Activated CD4-positive, alpha-beta T cell treated with anti-CD3 and anti-CD28 coated beads for 36 hours (primary cell): ENCODE measurements at places on chromosomes 2 and 18. TPM values are rescaled to one million over a fixed set of nuclear protein-coding genes. Genes with fewer than 3 reads are reported as not detected.

DNA sequence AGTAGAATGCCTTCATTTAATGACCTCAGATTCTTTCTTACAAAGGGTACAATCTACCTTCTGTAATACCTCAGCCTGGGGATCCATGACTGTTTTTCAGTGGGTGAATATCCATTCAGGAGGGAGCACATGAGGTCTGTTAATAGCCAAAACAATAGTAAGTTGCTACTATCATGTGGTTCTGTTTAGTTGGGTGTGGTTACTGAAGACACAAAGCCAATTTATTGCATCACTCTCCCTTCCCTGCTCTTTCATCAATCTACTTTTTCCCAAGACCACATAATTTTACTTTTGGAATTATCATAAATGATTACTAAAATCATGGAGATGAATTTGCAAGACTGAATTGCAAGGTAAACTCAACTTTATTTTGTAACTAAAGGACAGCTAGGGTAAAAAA lies 254.2 kb downstream of the GALNT13 start:
- H3K4me1 ChIP-seq, result no peaks in the 10 kb centered on the region
- DNase-seq, result no peak
- H3K27ac ChIP-seq, result no peak overlapping the region

DNA sequence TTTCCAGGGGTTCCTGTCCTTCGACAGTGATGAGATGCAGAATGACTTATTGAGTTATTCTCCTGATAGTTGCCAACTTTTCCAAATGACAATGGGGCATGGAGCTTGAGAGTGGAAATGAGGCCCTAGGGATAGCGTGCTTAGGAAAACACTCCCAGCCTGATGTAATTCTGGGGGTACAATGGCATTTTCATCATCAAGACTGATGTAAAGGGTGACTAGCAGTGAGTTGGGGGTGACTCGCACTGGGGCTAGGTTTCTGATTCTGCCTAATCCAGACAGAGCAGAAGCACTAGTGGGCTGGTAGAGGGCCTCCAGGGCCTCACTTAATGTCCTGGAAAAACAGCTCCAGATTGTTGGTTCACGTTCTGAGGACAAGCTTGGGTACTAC lies 34.0 kb upstream of the IL37 start:
- H3K4me1 ChIP-seq, result peaks cover 14% of the 10 kb centered on the region
- no peaks in the 10 kb centered on the region for H3K36me3 ChIP-seq
- no peak for DNase-seq
- no peak overlapping the region for H3K4me3 ChIP-seq

- no peak overlapping the region for H3K4me3 ChIP-seq
- no peak overlapping the region for H3K27ac ChIP-seq
- no peaks in the 10 kb centered on the region for H3K27me3 ChIP-seq
- DNase-seq, result no peak
- no peaks in the 10 kb centered on the region for H3K4me1 ChIP-seq
Observed at GRCh38 chr2:10170256-10170655, 47.7 kb downstream of the RRM2 start.

DNA sequence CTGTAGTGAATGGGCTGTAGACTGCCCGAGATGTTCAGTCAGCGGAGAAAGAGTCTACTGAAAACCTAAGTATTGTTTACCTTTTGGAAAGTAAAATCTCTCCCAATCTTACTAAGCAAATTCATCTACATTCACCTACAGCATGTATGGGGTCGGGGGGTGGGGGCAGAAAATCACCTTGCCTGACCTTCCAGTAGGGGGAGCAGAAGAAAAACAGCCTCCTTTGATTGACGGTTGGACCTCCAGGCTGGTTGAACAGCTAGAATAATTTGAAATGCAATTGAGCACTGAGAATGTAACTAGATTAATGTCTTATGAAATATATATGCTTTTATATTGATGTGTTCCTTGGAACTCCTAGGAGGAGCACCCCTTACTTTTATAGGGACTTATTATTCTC lies 10.0 kb downstream of the LRATD1 start:
- H3K27me3 ChIP-seq, result peaks cover 6% of the 10 kb centered on the region
- no peaks in the 10 kb centered on the region for H3K36me3 ChIP-seq
- no peak overlapping the region for H3K4me3 ChIP-seq
- DNase-seq, result no peak
- H3K27ac ChIP-seq, result no peak overlapping the region

- peaks cover 3% of the 10 kb centered on the region for H3K4me1 ChIP-seq
- peaks cover 2% of the 10 kb centered on the region for H3K27me3 ChIP-seq
- no peak overlapping the region for H3K4me3 ChIP-seq
- H3K27ac ChIP-seq, result no peak overlapping the region
- DNase-seq, result peak; percentile 87
- H3K36me3 ChIP-seq, result no peaks in the 10 kb centered on the region
Observed at GRCh38 chr2:177906041-177906718, 166.4 kb downstream of the PDE11A start.

DNA sequence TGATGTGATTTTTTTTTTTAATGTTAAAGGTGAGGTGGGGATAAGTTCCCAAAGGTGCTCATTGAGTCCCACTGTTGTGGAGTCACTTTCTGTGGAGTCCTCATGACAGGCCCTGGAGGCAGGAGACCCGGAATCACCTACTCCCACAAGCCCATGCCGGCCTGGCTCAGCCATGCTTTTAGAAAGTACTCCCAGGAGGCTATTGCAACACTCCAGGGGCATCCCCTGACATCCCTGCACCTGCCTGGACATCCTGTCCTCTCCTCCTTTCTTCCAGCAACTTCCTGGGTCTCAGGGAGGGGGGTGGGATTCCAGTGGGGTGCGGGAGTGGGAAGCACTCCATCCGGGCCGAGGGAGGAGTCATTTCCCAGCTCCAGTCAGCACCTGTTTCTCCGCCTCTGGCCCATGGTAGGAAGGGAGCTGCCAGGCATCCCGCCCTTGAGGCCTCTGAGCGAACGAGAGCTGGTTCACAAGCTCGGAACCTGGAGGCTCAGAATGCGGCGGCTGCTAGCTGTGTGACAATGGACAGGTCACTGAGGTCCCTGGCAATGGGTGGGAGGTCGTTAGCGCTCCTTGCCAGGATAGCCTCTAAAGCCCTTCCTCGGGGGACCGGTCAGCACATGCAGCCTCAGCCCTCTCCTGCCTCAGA lies 163.9 kb upstream of the ID2 start:
- H3K4me3 ChIP-seq, result no peak overlapping the region
- no peak for DNase-seq
- H3K4me1 ChIP-seq, result peaks cover 85% of the 10 kb centered on the region
- H3K27me3 ChIP-seq, result no peaks in the 10 kb centered on the region
- H3K27ac ChIP-seq, result no peak overlapping the region

DNA sequence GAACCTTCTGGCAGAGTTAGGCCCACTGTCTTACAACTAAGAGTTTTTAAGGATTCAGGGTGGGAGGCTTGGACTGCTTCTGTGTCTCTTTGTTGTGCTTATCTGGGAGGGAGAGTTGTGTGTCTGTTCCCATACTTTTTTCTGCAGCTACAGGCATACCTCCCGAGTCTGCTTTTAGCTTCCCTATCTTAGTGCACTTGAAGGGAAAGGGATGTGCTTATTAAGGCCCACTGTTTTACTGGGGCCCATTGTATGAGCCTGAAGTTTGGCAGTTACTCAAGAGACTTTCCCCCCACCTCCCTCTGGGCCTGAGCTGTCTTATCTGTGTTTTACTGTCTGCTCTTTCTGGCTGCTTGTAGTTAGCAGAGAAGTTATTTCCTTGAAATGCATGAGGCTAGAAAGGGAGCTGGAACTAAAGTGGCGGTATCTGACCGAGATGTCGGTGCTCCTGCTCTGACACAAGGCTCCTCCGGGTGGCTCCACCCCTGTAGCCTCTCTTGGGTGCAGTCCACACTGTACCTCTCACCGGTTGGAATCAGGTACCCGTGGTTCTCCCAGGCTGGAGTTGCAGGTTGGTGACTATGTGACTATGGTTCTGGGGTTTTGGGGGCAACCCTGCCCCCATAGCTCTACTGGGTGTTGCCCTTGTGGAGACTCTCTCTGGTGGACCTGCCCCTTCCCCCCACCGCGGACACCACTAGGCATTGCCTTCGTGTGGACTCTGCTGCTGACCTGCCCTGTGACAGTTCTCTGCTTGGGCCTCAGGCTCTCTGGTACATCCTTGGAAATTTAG lies 12.9 kb downstream of the UBR3 start:
- H3K27ac ChIP-seq, result no peak overlapping the region
- no peak overlapping the region for H3K4me3 ChIP-seq
- peaks cover 7% of the 10 kb centered on the region for H3K36me3 ChIP-seq
- peaks cover 20% of the 10 kb centered on the region for H3K4me1 ChIP-seq
- no peak for DNase-seq

DNA sequence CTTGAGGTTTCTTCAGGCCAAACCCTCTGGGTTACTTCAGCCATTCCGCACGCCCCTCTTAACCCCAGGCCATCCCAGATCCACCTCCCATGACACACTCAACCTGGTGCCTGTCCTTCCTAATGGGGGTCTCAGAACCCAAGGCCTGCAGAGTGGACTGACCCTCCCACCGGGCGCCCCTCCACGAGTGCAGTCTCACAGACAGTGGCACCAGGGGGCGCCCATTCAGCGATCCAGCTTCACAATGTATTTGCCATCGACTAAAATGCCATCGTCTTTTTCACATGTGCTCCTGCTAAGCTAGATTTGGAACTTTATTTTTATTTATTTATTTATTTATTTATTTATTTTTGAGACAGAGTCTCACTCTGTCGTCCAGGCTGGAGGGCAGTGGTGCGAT lies 38.5 kb downstream of the INPP5D start:
- peaks cover 28% of the 10 kb centered on the region for H3K36me3 ChIP-seq
- peak; percentile 26 for DNase-seq
- H3K4me1 ChIP-seq, result peaks cover 62% of the 10 kb centered on the region
- no peaks in the 10 kb centered on the region for H3K27me3 ChIP-seq
- no peak overlapping the region for H3K4me3 ChIP-seq
- H3K27ac ChIP-seq, result no peak overlapping the region

DNA sequence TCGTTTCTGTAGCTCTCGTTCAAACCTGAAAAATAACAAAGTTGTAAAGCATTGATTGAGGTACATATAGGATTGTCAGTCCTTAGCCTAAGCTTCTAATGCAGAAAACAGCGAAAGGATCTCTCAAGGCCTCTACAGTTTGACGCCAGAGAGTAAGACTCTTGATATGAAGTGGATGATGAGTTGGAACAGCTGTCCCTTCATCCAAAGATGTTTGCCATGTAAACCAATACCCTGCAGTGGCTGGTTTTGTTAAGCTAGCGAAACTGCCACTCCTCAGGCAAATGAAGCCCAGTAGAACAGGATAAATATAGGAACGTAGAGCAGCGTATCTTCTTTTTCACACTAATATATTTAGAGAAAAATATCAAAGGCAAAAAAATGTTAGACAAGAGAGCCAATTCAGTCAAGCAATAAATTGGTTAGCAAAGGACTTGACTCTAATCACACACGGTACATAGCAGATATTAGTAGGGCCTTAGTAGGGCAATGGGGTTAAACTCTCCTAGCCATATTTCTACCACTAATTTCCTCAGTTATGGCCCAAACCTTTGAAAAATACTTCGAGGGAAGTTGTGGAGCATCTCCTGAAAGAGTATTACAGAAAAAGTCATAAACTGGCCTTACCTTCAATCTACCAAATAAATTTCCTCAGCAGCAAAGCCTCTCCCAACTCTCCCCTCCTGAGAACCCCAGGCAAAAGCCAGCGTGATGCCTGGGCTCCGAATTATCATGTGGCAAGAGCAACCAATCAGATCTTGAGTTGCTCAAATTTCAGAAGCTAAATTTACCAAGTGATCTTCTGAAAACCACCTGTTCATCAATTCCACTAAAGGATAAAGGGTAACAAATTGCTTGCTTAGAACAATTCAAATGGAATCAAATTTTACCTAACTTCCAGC lies at the start of gene NEB:
Gene NEB (minus strand): TSS at position 706 of the 902 bp plus-strand sequence. CDS start 1,320 bp downstream, outside the sequence.
- H3K4me1 ChIP-seq, result no peaks in the 10 kb centered on the region
- no peak within 1 kb of the TSS for H3K4me3 ChIP-seq
- H3K27me3 ChIP-seq, result peaks cover 2% of the 10 kb centered on the region
- no peak for DNase-seq

TSGA10 gene
- 9.4 TPM for total RNA-seq

FSHR gene
- total RNA-seq, result not detected

LMAN2L gene
- 5.7 TPM for total RNA-seq

CD226 gene
- 53.3 TPM for total RNA-seq

AFF3 gene
- 5.6 TPM for total RNA-seq
